Natural killer cell treated with Interleukin-12 subunit alpha and Interleukin-12 subunit beta and Interleukin-15 and Interleukin-18, amount 100 ng/mL, for 72 hours (primary cell): ENCODE measurements at places on chromosomes 2 and 18. TPM values are rescaled to one million over a fixed set of nuclear protein-coding genes. Genes with fewer than 3 reads are reported as not detected.
A peak's percentile ranks its signal among the peaks of the same experiment; 100 is the strongest.

DNA sequence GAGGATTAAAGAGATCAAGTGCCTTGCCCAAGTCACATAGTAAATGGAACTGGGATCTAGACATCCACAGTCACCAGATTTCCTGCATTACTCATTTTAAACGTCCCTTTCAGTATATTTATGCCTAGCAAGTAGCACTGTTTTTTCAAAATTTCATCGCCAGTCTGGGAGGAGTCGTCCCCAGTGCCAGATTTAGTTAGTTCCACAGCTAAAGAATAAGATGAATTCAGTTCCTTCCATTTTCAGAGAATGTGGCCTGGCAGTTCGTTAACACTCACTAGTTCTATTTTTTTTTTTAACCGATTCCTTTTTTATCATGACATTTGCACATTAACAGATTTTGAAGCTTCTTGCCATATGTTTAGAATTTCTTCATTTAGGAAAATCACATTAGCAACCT lies 11.2 kb downstream of the GRP start:
- no peaks in the 10 kb centered on the region for H3K36me3 ChIP-seq
- H3K4me3 ChIP-seq = no peak overlapping the region
- H3K4me1 ChIP-seq = no peaks in the 10 kb centered on the region
- DNase-seq = no peak
- H3K27me3 ChIP-seq = peaks cover 16% of the 10 kb centered on the region
- H3K27ac ChIP-seq = no peak overlapping the region

The ACVR2A gene
- 3.5 TPM for total RNA-seq

The CD226 gene
- total RNA-seq = 181 TPM

The CPO gene
- total RNA-seq = not detected

The STAT4 gene
- 241 TPM for total RNA-seq

- no peaks in the 10 kb centered on the region for H3K27me3 ChIP-seq
- H3K27ac ChIP-seq = no peak overlapping the region
- no peaks in the 10 kb centered on the region for H3K4me1 ChIP-seq
- no peak overlapping the region for H3K4me3 ChIP-seq
Measured at GRCh38 chr18:78777992-78778391, 201.6 kb upstream of the SALL3 start.

- no peaks in the 10 kb centered on the region for H3K4me1 ChIP-seq
- no peaks in the 10 kb centered on the region for H3K36me3 ChIP-seq
- H3K27ac ChIP-seq = no peak overlapping the region
- no peak for DNase-seq
Measured at GRCh38 chr2:187482796-187483195, 34.7 kb upstream of the CALCRL start.

DNA sequence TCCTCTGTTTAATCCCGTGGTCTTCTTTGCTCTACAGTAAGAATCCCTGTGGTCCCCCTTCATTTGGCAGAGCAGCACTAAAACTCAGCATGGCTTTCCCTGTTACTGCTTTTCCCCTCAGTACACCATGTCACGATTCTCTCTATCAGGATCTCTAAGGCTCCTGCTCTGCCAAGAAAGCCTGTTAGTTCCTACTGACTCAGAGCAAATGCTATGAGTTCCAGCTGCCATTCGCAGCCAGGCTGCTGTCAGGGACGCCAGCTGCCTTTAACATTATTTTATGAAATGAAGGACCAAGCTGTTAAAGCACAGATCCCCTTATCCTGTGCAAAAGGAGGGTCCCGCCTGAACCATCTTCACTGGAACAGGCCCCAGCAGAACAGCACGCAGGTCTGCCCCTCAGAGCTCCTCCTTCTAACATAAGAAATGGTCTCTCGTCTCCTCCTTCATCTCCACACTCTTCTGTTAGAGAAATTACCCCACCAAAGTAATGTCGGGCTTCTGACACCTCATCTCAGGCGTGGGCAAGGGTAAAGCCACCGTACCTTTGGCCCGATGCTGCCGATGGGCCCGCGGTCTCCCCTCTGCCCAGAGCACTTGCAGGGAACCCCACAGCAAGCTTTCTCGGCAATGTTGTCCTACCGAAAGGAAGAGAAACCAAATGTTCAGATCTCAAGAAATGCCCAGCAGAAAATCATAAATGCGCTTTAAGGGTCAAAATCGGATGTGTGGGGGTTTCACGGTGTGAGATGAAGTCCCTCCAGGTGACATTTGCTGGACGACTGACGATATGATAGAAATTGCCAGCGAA lies 52.6 kb downstream of the COL6A3 start:
- H3K27me3 ChIP-seq = peaks cover 4% of the 10 kb centered on the region
- no peak overlapping the region for H3K4me3 ChIP-seq
- H3K27ac ChIP-seq = no peak overlapping the region
- no peak for DNase-seq

The C2orf72 gene
- total RNA-seq = 2.2 TPM

The MLPH gene
- not detected for total RNA-seq

DNA sequence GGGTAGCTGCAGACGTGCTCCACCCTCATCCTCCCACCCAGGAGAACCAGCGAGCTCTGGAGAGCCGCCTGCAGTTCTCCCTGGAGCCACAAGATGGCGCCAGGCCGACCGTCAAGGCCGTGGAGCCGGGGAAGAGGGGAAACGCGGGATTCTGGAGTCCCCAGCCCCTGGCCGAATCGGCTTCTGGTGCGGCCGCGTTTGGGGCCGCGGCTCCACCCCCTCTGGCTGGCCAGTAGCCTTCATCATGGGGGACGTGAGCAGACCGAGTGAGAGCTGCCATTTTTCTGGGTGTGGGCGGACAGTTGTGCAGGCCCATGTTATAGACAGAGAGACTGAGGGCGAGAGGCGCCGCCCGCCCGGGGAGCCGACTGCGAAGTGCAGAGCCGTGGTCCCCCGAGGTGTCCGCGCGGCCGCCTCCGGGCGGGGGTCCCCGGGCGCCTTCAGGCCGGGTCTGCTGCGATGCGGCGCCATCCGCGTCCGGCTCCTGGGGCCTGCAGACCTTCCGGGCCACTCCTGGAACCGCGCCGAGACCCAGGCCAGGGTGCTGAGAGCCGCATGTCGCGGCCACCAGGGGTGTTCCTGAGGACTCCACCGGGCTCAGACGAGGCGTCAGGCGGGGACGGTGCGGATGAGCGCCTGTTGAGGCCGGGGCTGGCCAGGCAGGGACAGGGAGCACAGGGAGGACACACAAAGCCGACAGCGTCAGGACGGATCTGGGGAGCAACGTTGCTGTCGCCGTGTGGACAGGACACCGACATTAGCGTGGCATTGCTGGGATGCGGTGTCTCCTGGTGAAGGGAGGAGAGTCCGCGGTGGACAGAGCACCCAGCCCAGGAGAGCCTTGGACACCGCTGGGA lies 418.2 kb upstream of the HS6ST1 start:
- H3K27ac ChIP-seq = no peak overlapping the region
- no peak for DNase-seq
- H3K27me3 ChIP-seq = peaks cover 28% of the 10 kb centered on the region
- H3K4me3 ChIP-seq = peak overlapping the region; percentile 36
- peaks cover 23% of the 10 kb centered on the region for H3K4me1 ChIP-seq
- H3K36me3 ChIP-seq = no peaks in the 10 kb centered on the region

DNA sequence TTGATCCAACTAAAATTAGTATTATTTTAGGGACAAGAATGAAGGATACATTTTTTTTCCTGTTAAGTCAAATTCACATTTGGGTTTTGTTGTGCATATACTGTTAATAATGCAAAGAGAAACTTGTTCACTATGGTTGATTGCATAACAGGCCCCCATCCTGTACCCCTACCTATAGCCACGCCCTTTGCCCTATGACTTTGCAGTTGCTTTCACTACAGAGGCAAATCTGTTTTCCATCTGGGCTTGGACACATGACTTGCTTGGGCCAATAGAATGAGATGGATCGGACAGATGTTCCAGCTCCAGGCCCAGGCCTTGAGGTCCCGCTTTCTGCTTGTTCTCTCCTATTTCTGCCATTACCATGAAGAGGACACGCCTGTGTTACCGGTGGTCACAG lies 278.5 kb upstream of the HNRNPA3 start:
- no peak overlapping the region for H3K4me3 ChIP-seq
- peaks cover 23% of the 10 kb centered on the region for H3K4me1 ChIP-seq
- H3K27ac ChIP-seq = no peak overlapping the region
- DNase-seq = no peak
- peaks cover 4% of the 10 kb centered on the region for H3K27me3 ChIP-seq
- H3K36me3 ChIP-seq = no peaks in the 10 kb centered on the region

GRCh38 chr2:86825036-86825692 lies 34.5 kb upstream of the CD8A start:
- DNase-seq = no peak
- H3K27ac ChIP-seq = peak overlapping the region; percentile 67
- H3K36me3 ChIP-seq = no peaks in the 10 kb centered on the region

GRCh38 chr2:160375802-160376469 lies 117.7 kb downstream of the RBMS1 start:
- peak overlapping the region; percentile 30 for H3K4me3 ChIP-seq
- H3K27me3 ChIP-seq = no peaks in the 10 kb centered on the region
- peak overlapping the region; percentile 91 for H3K27ac ChIP-seq
- peaks cover 86% of the 10 kb centered on the region for H3K4me1 ChIP-seq

DNA sequence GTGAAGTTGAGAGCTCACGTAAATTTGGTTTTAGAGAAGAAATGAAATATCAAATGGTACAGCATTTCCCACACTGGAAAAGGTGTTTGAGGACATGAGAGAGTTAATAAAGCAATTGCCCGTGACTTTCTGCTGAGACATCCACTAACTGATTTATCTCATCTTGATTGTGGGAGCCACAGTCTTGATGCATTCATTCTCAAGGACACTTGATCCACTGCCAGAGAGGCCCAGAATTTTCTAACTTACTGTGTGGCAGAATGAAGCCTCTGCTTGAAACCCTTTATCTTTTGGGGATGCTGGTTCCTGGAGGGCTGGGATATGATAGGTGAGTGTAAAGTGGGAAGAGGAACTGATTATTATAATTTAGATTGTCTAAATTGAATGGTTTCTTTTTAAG lies at the start of gene CPO:
TSS of gene CPO (plus strand) at position 179 of the 400 bp plus-strand sequence. CDS start at position 261, 82 bp downstream.
- no peak for DNase-seq
- no peaks in the 10 kb centered on the region for H3K4me1 ChIP-seq
- H3K27me3 ChIP-seq = peaks cover 12% of the 10 kb centered on the region
- H3K36me3 ChIP-seq = no peaks in the 10 kb centered on the region
- H3K4me3 ChIP-seq = no peak within 1 kb of the TSS

DNA sequence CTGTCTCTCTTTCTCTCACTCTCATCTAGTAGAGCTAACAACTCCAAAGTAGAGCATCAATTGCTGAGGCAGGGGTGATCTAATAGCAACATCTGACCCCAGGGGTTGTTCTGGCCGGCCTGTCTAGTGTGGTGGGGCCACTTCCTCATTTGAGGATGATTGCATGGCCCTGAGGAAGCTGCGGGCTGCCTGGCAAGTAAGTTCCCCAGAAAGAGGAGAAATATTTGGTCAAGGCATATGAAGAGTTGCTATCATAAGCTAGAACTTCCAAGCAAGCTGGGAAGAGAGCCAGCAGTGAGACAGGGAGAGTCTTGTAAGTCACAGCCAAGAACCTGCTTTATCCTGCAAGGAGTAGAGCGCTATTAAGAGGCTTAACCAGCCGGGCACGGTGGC lies 50.8 kb upstream of the TMEM87B start:
- H3K4me1 ChIP-seq = no peaks in the 10 kb centered on the region
- H3K4me3 ChIP-seq = no peak overlapping the region
